ENCODE measurements at places on chromosomes 12 and 14. TPM values are rescaled to one million over a fixed set of nuclear protein-coding genes. Genes with fewer than 3 reads are reported as not detected.

The TRHDE gene
- total RNA-seq, result 0.78 TPM

The NEUROD4 gene
- not detected for total RNA-seq

The SLC39A5 gene
- not detected for total RNA-seq

The RERG gene
- total RNA-seq, result 0.28 TPM

The PLCZ1 gene
- not detected for total RNA-seq

The CLEC2D gene
- total RNA-seq, result 1.5 TPM

The RNASE1 gene
- total RNA-seq, result 1.5 TPM

All from airway epithelial cell (primary cell).